Epithelial cell of esophagus (primary cell): ENCODE measurements at places on chromosomes 7 and 10.

DNA sequence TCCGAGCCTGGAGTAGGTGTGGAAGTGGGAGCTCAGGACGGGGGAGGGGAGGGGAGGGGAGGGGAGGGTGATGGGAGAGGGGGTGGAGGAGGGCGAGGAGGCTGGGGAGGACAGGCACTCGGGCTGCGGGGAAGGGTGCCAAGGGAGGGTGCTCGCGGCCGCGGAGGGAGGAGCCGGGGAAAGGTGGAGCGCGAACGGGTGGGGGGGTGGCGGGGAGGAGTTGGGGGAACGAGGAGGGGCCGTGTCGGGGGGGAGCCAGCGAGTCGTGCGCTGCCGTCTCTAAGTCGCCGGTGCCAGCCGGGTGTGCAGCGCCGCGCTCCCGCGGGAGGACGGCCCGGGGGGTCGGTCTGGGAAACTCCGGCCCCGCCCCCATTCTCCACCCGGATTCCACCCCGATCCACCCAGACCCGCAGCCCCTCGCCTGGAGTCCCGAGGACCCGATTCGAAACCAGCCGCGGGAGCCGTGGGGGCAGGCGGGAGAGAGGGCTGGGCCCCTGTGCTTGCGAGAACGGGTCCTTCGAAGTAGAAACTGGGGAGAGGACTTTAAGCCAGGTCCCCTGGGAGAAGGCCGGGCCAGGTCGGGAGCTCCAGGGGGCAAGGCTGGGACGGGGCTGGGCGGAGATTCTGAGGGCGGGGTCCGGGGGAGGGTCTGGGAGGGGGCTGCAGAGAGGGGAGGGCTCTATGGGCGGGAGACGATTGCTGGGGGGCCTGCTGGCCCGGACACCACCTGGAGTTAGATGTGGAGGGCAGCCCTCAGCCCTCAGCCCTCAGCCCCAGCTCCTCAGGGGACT, at the start of gene ZNF467:
Gene ZNF467 (minus strand): TSS at position 143 of the 791 bp plus-strand sequence. CDS start 2,556 bp downstream, outside the sequence.
- DNase-seq, result no peak

- DNase-seq, result peak; percentile 27
Observed at GRCh38 chr10:71725998-71726579, 6.5 kb upstream of the C10orf105 start.

DNA sequence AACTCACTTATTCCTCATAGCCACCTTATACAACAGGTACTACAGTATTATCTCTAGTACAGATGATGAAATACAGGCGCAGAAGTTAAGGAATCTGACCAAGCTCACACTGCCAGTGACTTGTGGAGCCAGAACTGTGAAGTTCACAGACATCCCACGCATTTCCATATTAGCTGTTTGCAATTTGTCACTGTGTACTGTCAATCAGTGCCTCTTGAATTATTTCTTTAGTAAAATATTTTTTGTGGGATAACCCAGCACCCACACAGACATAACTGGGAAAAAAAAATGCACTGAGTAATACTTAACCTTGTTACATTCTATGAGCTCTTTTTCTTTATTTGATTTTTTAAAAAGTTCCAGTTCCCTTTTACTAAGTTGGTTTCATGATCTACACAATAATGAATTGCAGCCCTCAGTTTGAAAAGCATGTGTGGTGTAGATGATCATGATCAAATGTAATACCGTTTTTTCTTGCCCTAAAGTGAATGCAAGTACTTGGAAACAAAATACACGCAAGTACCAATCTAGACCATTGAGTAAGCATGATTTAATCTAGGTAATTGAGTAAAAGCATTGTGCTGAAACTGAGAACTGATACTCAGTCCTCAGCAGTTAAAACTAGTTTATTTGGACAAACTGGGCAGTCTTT, 14.1 kb downstream of the CUL1 start:
- DNase-seq, result peak; percentile 38

- DNase-seq, result peak; percentile 51
Observed at GRCh38 chr10:103917302-103918052, 507 bp downstream of the STN1 start.

GRCh38 chr7:116772423-116772863, 89.9 kb upstream of the CAPZA2 start:
- DNase-seq, result peak; percentile 84

GRCh38 chr10:44843484-44843883, 67.7 kb upstream of the TMEM72 start:
- no peak for DNase-seq

DNA sequence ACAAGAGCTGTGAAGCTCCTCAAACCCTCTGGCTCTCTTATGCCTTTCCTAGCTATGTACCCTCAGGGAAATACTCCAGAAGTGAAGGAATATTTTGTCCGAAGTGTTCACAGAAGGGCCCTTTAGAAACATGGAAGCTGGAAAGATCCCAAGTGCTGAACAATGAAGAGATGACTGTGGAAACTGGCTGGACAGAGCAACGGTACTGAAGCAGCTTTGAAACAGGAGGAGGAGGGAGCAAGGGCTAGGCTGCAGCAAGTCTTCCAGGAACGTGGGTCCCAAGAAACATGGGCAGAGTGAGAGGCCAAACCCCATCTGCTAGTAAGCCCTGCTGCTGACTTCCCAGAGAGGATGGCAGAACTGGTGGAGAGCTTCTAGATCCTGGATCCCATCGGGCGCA, 3.0 kb upstream of the PSAP start:
- no peak for DNase-seq

GRCh38 chr7:98879198-98879978, 1.1 kb downstream of the TRRAP start:
- DNase-seq, result peak; percentile 54

DNA sequence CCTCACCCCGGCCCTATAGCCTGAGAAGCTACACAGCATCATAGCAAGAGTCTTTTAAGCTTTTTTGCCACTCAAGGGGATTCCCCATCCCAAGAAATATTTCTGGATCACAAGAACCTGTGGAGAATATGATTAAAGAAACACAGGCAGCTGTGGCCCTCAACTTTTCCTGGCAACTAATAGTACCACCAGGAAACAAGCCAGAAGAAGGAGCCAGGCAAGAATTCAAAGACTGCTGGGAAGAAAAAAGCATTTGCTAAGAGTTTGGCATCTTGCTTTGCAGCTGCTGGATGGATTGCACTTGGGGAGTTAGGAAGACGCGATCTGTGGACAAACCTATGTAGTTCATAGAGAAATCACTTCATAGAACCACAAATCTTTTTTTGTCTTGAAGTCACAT, 437.8 kb downstream of the PLXDC2 start:
- no peak for DNase-seq

GRCh38 chr10:3805201-3805790, 20.3 kb upstream of the KLF6 start:
- DNase-seq, result peak; percentile 91

DNA sequence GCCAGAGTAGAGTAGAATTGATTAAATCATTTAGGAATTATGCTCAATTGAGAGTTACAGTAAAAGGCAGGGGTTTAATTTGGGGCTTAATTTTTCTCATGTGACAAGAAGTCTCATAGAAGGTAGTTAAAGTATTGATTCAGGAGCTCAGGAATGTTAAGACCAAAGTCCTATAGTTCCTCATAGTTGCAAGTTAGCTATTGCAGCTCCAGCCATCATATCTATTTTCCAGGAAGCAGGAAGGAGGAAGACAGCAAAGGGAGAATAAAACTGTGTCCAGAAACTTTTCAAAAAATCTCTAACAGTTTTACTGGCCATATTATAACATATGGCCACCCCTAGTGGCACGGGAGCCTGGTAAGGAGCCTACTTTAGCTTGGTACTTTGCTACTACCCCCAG, 97.0 kb upstream of the RPA3 start:
- DNase-seq, result no peak

DNA sequence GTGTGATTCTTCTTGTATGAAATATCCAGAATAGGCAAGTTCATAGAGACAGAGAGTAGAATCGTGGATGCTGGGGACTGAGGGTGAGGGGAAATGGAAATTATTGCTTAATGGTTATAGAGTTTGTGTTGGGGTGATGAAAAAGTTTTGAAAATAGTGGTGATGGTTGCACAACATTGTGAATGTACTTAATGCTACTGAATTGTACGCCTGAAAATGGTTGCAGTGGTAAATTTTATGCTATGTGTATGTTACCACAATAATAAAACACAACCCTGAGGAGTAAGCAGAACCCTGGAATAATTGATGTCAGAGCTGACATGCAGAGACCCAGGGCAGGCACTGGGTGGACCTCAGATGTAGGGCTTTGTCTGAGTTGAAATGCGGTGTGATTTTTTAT, 57.6 kb downstream of the TACR2 start:
- DNase-seq, result no peak

- peak; percentile 97 for DNase-seq
Observed at GRCh38 chr7:155951554-155952158, 139.4 kb upstream of the SHH start.

DNA sequence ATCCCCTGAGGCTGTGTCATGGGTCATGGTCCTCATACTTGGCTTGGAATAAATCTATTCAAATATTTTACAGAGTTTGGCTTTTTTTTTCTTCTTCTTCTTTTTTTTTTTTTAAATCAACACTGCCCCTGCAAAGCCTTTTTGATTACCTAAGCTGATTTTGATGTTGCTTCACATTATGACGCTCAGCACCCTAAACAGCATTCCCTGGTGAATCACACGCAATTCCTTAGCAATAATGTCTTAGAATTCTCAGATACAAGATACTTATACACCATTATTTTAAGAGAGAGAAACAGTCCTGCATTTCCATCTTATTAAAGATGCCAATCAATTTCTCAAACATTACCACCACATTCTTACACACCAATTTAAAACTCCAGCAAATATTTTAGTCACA, 323.7 kb upstream of the IGFBP3 start:
- DNase-seq, result peak; percentile 70

DNA sequence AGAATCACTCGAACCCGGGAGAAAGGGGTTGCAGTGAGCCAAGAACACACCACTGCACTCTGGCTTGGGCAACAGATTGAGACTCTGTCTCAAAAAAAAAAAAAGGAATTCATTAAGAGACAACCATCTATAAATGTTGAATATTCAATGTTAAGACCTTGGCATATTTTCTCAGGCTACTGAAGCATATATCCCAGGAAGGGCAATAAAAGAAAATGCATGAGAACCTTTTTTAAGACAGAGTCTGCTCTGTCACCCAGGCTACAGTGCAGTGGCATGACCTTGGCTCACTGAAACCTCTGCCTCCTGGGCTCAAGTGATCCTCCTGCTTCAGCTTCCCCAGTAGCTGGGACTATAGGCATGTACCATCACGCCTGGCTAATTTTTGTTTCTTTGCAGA, 165.0 kb downstream of the JMJD1C start:
- DNase-seq, result peak; percentile 18

DNA sequence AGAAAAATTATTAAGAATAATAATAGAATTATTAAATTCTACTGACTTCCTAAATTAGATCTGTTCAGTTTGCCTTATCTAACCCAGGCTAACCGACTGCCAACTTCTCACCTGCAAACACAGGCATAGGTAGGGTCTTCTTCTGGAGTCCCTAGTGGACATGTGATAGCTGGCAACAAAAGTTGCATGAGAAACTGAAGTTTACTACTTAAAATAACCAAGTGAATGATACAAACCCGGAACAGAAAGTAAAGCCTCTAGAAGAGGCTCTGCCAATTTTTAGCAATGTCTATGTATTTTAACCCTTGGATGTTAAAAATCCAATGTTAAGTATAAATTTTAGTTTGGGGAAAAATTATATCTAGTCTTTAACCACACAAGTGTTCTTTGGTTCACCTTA, 37.6 kb downstream of the NDUFB2 start:
- no peak for DNase-seq

DNA sequence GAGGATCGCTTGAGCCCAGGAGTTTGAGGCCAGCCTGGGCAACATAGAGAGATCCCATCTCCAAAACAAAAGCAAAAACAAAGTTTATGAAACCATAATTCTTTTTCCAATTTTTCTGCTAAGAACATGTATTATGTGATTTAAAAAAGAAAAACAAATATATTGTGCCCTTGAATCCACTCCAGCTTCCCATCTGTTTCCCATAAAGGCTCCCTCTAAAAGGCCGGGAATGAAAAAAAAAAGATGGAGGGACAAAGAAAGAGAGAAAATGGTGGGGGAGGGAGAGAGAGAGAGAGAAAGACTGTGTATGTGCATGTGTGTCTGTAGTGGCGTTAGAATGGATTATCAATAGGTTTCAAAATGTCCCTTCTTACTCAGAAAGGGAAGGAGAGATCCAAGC, 20.5 kb upstream of the GSDME start:
- no peak for DNase-seq

DNA sequence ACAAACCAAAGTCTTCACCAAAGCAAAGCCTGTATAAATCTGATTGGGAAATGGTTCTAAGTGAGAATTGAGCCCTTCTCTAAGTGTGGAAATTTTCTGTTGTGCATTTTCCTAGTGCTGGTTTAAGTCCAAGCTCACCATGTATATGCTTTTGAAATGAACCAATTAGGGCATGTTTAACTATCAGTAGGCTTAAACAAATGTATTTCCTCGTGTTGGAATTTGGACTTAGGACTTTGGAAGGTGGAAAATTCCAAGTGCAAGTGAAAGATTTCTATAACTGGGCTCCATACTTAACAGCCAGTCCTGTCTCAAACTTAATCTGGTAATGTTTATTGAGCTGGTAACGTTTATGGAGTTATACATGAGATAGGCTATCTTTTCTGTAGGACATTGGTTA, 28.5 kb downstream of the CCNY start:
- DNase-seq, result no peak

DNA sequence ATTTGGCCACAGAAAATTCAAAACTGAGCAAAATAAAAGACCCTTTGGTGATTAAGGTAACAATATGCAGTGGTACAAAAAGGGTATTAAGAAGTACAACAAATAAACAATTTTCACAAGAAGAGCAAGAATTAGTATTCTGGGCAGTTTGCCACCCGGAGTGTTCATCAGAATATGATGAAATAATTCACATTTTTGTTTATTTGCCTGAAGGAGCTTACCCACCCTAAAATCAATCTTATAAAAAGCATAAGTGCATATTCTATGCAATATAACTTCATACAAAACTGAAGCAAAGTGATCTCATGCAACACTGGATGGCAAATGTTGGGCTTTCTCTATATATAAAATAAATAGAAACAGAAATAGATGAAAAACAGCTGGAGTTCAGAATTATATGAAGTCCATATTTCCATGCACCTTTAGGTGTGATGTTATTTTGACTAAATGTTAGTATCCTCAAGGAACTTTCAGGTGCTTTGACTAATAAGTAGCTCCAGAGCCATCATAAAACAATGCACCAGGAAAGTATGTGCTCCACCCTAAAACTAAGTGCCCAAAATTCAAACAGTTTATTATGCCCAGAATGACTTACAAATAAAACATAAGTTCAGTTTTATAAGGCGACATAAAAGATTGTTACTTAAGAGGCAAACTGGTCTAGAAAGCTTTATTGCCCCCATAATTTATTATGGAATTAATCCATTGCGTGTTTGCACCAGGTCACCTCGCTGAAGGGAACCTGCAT, 474.3 kb downstream of the SEMA3D start:
- no peak for DNase-seq

DNA sequence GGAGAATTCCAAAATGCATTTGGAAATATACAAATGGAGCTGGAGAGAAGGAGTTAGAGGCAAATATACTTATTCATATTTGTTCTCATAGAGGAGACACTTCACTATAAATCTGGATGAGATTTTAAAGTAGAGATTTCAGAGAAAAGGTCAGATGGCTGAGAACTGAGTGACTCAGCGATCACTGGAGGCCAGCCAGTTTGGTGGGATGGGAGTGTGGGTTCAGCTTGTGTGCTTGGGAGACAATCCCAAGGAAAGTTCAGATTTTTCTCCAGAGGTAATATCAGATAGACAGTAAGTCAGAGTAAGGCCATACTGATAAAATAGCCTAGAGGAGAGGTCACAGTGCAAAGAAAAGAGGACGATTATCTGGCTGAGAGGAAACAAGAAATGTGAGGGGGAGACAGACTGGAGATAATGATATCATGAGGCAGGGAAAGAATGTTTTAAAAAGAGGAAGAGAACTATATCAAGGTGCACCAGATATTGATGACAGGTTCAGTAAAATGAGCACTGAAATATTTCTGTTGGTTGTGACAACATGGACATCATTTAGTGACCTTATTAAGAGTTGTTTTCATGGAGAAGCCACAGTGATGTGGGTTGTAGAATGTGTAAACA, 67.0 kb downstream of the MDFIC start:
- peak; percentile 40 for DNase-seq
